Occipital lobe (tissue), 3 donors: ENCODE measurements at places on chromosomes 7 and 10.

- DNase-seq, result no peak
These were observed 900.6 kb downstream of the KCNMA1 start for GRCh38 chr10:76736815-76737618.

DNA sequence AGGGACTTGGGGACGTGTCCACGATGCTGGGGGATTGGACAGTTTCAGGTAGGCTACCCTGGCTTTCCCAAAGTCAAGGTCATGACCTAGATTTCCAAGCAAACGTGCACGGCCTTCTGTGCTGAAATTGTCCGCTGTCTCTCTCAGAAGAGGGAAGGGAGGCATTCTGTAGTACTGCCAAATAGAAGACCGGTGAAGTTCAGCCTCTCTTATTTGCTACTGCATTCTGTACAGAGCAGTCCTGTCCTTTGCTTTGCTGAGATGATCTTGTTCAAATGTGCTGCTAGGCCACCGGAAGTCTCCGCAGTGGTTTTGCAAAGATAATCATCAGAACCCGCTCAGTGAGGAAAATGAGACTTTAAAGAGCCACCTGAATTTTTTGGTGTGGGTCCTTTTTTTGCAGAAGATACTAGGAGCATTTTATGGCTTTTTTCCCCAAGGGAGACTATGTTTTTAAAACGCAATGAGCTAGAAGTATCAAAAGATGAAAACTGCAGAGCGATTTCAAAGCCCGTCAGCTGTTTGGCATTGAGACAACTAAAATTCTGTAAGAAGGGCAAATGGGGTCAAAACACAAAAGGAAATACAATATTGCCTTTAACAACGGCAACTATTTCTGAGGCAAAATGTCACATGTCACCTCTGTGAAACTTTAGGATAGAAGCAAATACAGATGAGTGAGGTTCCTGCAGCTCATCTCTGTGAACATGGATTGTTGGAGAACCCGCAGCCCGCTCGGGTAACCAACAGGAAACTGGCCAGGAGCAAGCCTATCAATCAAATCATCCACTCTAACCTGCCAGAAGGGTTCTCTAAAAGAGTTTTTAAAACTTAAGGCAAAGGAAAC, 1.3 kb upstream of the NMT2 start:
- DNase-seq, result no peak

DNA sequence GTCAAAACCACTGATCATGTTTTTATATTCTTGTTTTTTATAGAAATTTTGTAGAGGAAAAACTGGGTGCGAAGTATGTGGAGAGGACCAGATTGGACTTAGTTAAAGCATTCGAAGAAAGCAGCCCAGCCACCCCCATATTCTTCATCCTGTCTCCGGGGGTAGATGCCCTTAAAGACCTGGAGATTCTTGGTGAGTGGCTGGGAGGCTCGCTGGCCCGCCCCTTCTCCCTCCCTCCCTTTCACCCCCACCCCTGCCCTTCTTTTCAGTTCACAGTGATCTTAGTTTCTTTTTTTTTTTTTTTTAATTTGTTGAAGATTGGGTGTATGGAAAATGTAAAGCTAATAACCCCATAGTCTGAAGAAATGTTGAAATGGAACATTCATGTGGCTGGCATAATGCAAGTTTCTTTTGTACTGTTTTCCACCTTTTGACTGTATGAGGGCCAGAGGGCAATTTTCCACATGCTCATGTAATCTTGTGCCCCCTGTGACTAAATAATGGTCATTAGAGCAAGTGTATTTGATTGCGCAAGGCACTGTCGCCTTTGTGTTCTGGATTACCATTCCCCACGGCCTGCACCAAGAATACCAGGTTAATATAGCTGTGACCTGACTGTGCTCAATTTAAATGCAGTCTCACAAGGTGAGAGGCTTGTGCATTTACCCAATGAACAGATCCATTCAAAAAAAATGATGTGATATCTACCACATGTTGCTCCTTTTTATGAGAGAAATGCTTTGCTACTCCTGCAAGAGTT, 77.7 kb downstream of the CDCA7L start:
- DNase-seq, result no peak

GRCh38 chr10:71270301-71271220, 48.5 kb upstream of the SLC29A3 start:
- peak; percentile 24 for DNase-seq

DNA sequence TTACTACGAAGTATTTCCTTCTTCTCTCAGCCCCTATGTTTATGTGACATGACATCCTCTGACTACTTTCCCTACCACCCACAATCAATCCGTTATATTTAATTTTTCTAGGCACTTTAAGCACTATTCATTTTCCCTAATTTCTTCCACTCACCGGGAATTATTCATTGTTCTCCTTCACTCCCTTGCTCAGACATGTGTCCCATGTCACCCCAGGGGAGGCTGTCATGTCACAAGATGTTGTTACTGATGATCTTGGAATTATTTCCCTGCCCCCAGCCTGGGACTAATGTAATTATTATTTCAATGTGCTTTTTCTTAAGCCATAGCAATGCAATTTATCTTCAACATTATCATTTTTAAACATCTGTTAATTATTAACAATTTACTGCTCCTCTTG, 317.2 kb downstream of the PHF14 start:
- no peak for DNase-seq

DNA sequence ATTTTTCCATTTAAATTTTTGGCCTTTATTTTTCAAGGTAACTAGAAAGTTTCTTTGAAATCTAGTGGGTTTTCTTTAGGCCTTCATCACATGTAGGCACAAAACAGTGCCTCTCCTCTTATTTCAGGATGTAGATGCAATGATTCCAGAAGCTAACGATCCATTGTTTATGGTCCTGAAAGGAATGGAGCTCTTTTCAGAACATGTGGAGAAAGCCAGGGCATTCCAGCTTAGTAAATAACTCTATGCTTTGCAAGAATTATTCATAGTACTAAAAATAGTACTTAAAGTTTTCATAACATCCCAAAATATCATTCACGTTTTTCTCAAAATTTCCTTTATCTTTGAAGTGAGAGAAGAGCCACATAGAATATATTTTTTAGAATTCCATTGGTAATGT, 91.3 kb downstream of the DYNC1I1 start:
- no peak for DNase-seq

- DNase-seq, result no peak
These were observed 33.8 kb upstream of the INPP5A start for GRCh38 chr10:132503581-132504421.
